IgD-negative memory B cell (primary cell): ENCODE measurements at places on chromosomes 7 and 10. TPM values are rescaled to one million over a fixed set of nuclear protein-coding genes. Genes with fewer than 3 reads are reported as not detected.

Gene CPA4
- not detected for polyA plus RNA-seq

Gene UCMA
- polyA plus RNA-seq = not detected

Gene CARD11
- polyA plus RNA-seq = 52.4 TPM

Gene PDZD7
- polyA plus RNA-seq = not detected

Gene AEBP1
- 3.7 TPM for polyA plus RNA-seq

Gene SUGCT
- 1.3 TPM for polyA plus RNA-seq

Gene FZD8
- not detected for polyA plus RNA-seq

Gene TLX1
- not detected for polyA plus RNA-seq

Gene ANKRD2
- not detected for polyA plus RNA-seq

Gene WDR86
- 0.54 TPM for polyA plus RNA-seq

Gene POMZP3
- polyA plus RNA-seq = 11.1 TPM

Gene WNT8B
- not detected for polyA plus RNA-seq

Gene SLC13A1
- polyA plus RNA-seq = not detected

Gene TMEM236
- not detected for polyA plus RNA-seq

Gene STX1A
- polyA plus RNA-seq = 1.6 TPM

Gene TRIM73
- polyA plus RNA-seq = 2.6 TPM

Gene CCDC3
- not detected for polyA plus RNA-seq

Gene KCNH2
- polyA plus RNA-seq = 2.5 TPM

Gene NRAP
- polyA plus RNA-seq = not detected

Gene FAM237B
- polyA plus RNA-seq = not detected

Gene SEMA4G
- not detected for polyA plus RNA-seq

Gene DPYSL4
- polyA plus RNA-seq = not detected

Gene TBC1D12
- polyA plus RNA-seq = 2.9 TPM

Gene CREB5
- 1.3 TPM for polyA plus RNA-seq

Gene DHTKD1
- 26.3 TPM for polyA plus RNA-seq

Gene C10orf67
- polyA plus RNA-seq = not detected

Gene ST8SIA6
- not detected for polyA plus RNA-seq

Gene SSC4D
- not detected for polyA plus RNA-seq

Gene BAG3
- 3.9 TPM for polyA plus RNA-seq

Gene CCDC146
- polyA plus RNA-seq = 1.0 TPM

Gene OR2A5
- not detected for polyA plus RNA-seq

Gene TRIM50
- not detected for polyA plus RNA-seq

Gene VWDE
- polyA plus RNA-seq = not detected

Gene ZFAND4
- polyA plus RNA-seq = 16.6 TPM

Gene OR2A42
- polyA plus RNA-seq = not detected

Gene VGF
- polyA plus RNA-seq = not detected

Gene SH3PXD2A
- polyA plus RNA-seq = 1.2 TPM

Gene LAMB1
- not detected for polyA plus RNA-seq

Gene PRPS1L1
- not detected for polyA plus RNA-seq

Gene GPR85
- polyA plus RNA-seq = not detected

Gene IDI2
- not detected for polyA plus RNA-seq

Gene SPDYE6
- polyA plus RNA-seq = 0.36 TPM

Gene CH25H
- not detected for polyA plus RNA-seq

Gene HIPK2
- polyA plus RNA-seq = 5.5 TPM

Gene TWIST1
- polyA plus RNA-seq = not detected

Gene DDX56
- polyA plus RNA-seq = 52.0 TPM

Gene KMT2E
- 239 TPM for polyA plus RNA-seq

Gene EPHB6
- 37.6 TPM for polyA plus RNA-seq

Gene LBX1
- polyA plus RNA-seq = not detected

Gene CPA2
- polyA plus RNA-seq = not detected

Gene FAM180A
- polyA plus RNA-seq = not detected

Gene POLR2J2
- 3.3 TPM for polyA plus RNA-seq

Gene MCM10
- polyA plus RNA-seq = not detected

Gene CYP3A4
- not detected for polyA plus RNA-seq

Gene EIF5AL1
- 0.18 TPM for polyA plus RNA-seq

Gene PNLIPRP1
- polyA plus RNA-seq = not detected

Gene RPA3
- 99.9 TPM for polyA plus RNA-seq
